NAMALWA (cell line): ENCODE measurements at places on chromosomes 16 and 17.

GRCh38 chr17:8985054-8985701 is 19.7 kb upstream of the PIK3R5 start:
- no peak for DNase-seq

GRCh38 chr17:44642834-44643233 is 13.4 kb upstream of the MEIOC start:
- no peak for DNase-seq

DNA sequence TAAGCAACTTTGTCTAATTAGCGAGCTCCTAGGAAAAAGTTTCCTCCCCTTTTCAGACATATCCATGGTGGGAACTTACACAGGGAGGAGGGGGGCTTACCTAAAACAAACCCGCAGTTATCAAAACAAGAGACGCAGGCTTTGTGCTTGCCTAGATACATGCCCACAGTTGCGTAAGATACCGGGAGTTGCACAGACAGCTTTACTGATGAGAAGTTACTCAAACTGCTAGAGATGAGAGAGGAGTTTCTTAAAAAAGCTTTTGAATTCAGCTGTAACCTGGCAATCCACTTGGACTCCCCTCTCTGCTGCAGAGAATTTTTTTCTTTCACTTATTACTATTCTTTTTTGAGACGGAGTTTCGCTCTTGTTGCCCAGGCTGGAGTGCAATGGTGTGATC is 6.8 kb upstream of the ZP2 start:
- no peak for DNase-seq

GRCh38 chr16:15487336-15488284 is 53.2 kb downstream of the BMERB1 start:
- DNase-seq: no peak

DNA sequence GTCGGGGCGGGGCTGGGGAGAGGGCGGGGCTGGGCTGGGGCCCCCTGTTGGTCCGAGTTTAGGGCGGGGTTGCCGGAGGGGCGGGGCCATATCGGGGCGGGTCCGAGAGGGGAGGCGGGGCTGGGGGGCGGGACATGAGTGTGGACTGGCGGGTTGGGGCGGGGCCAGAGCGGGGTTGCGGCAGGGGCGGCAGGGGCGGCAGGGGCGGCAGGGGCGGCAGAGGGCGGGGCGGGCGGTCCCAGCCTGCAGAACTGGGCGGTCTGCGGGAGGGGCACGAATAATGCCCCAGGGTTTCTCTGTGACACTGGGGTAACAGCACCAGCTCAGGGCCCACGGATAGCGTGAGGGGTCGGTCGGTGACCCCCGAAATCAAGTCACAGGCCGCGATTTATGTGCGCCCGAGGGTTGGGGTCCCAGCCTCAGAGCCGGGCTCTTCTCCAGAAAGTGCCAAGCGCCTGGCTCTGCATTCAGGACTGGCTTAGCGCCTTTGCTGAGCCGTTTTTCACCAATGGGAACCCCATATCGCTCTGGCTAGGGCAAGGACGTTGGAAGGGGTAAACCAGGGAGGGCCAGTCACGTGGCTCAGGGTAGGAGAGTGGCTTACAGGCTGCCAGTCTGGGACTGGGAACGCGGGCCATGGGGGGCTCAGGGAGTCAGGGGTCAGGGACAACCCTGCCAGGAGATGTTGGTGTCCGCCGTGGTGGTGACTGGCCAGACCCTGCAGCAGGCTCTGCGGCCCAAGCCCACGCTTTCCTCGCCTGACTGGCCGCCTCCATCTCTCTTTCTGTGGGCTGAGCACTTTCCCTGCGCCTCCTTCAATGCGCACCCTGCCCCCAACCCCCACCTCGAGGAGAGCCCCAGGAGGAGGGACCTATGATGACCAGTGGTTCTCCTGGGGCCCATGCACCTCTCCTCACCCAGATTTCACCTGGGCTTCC is 1.2 kb upstream of the METTL26 start:
- no peak for DNase-seq

DNA sequence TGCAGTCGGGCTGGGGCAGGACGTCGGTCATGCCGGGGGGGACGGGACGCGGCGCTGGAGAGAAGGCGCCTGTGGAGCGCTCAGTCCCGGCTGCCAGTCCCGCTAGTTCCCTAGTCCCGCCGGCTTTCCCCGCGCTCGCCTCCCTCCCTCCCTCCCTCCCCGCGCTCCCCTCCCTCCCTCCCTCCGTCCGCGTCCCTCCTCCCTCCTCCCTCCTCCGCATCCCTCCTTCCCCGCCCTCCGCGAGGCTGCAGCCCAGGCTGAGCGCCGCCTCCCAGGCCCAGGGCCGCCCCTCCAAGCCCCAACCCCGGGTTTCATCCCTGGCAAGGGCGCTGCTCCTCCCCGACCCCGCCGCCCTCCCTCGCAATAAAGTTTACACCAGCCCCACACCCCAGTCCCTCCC is 34.8 kb downstream of the TIMM22 start:
- no peak for DNase-seq

DNA sequence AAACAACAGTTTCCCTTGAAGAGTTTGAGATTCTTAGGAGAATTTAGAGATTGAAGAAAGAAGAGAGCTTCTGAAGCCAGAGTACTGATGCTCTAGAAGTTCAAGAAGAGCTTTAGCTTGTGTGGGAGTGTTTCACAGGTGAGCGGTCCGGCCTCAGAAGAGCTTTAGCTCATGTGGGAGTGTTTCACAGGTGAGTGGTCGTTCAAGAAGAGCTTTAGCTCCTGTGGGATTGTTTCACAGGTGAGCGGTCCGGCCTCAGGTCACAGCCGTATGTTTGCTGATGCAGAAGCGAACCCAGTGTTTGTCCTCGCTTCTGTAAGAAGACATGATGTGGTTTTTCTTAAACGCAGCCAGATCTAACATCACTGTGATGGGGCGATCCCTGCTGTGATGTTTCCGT is 76.4 kb downstream of the SEC14L1 start:
- no peak for DNase-seq

GRCh38 chr17:75109046-75109406 is 743 bp upstream of the ARMC7 start:
- no peak for DNase-seq

DNA sequence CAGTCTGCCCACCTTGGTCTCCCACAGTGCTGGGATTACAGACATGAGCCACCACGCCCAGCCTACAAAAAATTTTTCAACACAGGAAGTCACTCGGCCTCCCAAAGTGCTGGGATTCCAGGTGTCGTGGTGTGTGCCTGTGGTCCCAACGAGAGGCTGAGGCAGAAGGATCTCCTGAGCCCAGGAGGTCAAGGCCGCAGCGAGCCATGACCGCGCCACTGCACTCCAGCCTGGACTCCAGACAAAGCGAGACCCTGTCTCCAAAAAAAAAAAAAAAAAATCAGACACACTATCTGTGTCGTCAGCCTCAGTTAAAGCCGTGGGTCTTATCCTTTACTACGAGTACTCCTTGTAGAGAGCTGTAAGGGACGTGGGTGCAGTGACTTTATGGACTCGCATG is 15.8 kb downstream of the USP22 start:
- DNase-seq: no peak

GRCh38 chr16:31456988-31457360 is 2.3 kb upstream of the ARMC5 start:
- DNase-seq: no peak

- no peak for DNase-seq
Observed at GRCh38 chr16:28585674-28586073, 11.2 kb downstream of the SULT1A2 start.
